Non-pigmented ciliary epithelial cell (primary cell): ENCODE measurements at places on chromosomes 1 and 21.

GRCh38 chr1:51569284-51570062 lies 47.4 kb upstream of the OSBPL9 start:
- DNase-seq: peak; percentile 63

DNA sequence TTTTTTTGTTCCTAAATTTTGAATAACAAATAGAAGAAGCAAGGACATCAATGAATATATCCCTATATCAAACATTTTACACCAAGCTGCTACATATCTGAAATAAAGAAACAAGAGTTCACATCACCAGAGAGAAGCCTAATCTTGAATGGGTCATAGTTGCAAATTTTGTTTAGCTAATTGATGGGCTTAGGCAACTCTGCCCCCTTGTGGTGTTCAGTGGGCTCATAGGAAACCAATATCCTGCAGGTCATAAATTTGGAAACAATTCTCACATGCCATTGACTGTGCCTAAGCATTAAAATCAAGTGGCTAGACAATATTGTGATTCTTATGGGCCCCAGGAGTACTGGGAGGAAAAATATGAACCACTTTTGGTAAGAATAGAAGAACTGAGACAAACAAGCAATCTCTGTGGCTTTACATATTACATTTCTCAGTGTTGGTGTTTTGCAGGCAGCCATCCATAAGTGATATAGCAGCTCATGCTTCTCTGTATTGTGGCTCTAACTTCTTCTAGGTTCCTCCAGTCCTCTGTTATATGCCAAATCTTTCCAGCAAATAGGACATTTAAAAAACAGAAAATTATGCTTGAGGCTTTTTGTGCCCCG lies 1262.8 kb upstream of the PRMT6 start:
- no peak for DNase-seq

DNA sequence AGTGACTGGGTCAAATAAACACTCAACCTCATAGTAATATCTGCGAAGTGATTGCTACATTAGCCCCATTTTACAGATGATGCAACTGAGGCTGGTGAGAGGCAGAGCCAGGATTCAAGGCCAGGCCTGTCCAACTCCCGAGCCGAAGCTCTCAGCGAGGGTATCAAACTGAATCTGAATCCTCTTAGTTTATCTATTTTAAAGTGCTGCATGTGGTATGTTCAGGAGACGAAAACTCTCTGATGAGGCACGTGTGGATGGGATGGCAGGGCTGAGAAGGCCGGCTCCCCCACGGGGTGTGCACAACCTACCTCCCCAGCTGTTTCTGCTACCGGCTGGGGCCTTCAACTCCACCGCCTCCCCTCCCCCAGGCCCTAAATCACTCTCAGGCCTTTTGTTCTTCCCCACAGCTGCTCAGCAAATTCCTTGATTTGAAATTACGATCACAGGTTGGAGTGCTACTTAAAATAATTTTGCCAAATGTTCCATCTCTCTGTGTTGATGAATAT lies 171.8 kb downstream of the TOMM20 start:
- DNase-seq: no peak

DNA sequence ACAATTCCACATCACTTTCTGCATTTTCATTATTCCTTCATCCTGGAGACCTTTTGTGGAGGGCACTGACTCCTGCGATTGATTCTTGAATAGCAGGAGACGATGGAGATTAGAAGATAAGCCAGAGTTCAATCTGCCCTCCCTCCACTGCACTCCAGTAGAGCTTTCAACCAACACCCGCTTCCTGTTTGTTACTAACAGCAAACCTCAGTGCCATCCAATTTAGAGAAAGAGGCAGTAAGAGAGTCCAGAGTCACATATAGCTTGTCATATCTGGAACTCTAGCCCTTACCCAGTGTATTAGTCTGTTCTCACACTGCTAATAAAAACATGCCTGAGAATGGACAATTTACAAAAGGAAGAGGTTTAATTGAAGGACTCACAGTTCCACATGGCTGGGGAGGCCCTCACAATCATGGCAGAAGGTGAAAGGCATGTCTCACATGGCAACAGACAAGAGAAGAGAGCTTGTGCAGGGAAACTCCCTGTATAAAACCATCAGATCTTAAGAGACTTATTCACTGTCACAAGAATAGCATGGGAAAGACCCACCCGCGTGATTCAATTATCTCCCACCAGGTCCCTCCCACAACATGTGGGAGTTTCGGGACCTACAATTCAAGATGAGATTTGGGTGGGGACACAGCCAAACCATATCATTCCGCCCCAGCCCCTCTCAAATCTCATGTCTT lies 55.9 kb downstream of the PCBP3 start:
- no peak for DNase-seq

GRCh38 chr1:157575744-157576143 lies 22.1 kb downstream of the FCRL4 start:
- DNase-seq: no peak

DNA sequence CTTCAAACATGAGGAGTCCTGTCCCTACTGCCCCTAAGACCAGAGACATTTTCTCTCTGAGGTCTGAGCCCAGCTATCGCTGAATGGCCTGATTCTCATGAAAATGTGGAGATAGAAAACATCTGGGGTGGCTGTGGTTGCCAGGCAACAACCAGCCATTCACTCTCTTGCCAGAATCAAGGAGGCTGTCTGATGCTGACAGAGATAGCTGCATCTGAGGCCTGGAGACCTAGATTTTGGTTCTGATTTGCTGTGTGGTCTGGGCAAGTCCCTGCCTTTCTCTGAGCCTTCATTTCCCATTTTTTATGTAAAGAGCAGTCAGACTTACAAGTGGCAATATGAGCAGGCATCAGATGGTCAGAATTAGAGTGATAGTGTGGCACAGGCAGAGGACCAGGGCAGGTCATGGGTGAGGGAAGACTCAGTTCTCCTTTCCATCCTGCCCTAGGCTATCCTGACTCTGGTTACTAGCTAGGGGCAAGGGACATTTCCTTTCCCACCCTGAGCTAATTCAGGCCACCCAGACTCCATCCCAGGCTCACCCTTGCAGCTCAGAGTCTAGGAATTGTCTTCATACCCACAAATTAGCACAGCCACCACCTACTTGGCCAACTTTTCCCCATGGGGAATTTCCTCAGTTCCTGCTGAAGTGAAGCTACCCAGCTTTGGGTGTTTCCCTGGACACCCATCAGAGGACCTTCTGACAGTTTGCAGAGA lies 20.0 kb upstream of the RNF19B start:
- DNase-seq: no peak

- DNase-seq: no peak
Observed at GRCh38 chr1:203517426-203518110, 23.6 kb downstream of the OPTC start.

GRCh38 chr1:234683861-234684632 lies 74.1 kb upstream of the IRF2BP2 start:
- DNase-seq: no peak

GRCh38 chr1:107804134-107804533 lies 160.8 kb downstream of the VAV3 start:
- no peak for DNase-seq

DNA sequence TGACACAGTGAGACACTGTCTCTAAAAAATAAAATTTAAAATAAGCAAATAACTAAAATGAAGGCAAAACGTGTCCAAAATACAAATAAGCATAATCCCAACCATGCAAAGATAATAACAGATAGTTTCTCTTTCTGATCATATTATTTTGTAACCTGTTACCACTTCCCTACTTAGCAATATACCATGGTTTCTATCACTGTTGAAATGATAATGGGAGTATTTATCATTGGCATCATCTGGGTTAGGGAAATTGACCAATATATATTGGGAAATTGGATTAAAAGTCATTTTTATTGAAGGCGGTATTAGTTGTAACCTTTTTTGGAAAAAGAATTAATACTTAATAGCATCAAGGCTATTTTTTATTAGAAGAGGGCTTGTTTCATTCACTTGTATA lies 47.0 kb downstream of the USP25 start:
- no peak for DNase-seq

DNA sequence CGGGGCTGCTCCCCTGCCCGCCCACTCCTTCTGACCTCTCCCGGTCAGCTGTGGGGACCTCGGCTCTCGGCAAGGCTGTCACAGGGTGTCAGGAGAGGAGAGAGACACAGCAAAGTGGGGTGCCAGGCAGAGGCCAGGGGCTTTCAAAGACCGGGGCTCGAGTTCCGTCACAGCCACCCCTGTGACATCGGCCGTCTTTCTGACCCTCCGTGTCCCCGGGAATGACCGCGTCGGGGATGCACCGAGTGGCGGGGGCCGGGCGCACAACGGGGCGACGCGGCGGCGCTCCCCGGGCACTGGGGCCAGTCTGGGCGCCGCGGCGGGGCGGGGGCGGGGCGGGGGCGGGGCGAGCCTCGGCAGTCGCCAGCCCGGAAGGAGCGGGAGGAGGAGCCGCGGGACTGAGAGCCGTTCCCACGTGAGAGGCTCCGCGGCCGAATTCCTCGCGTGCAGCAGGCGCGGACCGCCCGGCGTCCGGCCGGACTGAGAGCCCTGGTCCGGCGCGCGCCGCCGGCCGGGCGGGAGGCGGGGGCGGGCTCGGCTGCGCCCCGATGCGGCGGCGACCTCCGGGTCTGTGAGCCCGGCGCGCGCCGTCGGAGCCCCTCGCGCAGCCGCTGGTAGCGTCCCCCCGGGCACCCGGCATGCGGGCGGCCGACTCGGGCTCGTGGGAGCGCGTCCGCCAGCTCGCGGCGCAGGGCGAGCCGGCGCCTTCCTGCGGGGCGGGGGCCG lies 229.7 kb upstream of the TMEM51 start:
- no peak for DNase-seq

GRCh38 chr1:46544561-46545240 lies 6.7 kb downstream of the KNCN start:
- DNase-seq: no peak

GRCh38 chr21:40829791-40830190 lies 17.2 kb downstream of the DSCAM start:
- DNase-seq: no peak

DNA sequence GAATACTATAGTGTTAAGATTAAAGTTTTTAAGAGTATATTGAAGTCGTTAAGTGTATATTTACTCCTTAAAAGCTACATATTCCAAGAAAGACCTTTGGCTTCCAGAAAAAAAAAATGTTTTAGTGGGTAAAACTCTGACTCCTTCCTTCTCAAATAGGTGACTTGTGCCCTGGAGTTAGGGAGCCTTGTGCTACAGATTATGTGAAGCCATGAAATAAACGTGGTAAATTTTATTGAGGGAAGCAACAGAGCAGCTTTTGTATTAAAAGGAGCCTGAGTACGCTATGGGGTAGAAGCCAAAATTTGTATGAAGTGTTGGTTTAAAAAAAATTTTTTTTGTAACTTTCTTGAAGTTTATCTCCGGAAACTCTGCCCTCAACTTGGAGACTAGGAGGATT lies 994 bp downstream of the RO60 start:
- DNase-seq: no peak

DNA sequence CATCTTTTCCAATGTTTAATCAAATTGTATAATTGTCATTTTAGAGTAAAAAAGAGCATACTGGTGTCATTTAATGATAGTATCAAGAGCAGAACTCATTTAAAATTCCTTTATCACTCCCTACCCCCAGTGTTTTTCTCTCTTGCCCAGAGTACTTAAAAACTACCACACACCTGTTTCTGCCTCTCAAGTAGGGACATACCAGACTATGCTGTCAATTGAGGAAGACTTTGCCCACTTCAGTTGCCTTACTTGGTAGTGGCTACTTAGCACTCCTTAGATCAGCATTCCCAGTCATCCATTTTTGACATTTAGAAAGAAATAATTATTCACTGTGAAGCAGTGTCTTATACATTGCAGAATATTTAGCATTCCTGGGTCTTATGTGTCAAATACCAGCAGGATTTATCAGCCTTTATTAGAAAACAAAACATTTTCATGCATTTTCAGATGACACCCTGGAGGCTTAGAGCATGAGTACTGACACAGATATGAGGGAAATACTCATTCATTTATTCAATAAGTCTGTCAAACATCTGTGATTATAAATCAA lies 127.5 kb upstream of the RGS1 start:
- no peak for DNase-seq
